ENCODE measurements at places on chromosomes 3 and 15.

DNA sequence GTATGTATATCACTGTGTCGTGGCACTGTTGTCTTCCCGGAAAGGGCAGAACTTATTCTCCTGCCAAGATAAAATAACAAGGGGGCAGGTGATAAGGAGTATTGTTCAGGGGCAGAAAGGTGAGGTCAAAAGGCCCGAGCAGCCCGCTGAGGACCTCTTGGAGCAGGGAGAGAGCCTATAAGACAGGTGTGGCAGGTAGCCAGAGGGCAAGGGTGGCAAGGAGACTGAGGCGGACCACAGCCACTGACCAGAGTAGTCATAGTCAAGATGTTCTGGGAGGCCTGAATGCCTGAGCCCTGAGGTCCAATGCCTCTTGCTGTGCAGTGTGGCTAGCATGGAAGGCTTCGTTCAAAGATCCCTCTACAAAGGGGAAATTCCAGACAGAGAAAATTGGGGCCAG lies 172.3 kb upstream of the CHRNA7 start:
- no peak for DNase-seq

- DNase-seq = no peak
Measured at GRCh38 chr3:129690406-129690805, 83.9 kb upstream of the PLXND1 start.

DNA sequence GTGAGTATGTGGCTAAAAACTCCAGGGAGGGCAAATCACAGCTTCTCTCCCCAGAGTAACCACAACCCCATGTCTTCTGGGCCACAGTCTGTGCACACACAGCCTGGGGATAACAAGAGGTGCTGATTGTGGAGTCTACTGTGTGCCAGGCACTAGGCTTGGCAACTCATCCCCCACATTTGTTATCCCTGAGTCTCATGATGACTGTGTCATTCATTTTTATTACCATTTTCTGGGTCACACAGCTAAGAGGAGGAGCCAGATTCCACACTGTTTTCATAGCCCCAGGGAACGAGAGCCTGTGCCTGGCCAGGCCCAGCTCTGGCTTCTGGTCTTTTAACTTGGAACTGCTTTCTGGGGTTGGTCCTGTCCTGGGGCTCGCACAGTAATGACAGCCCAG lies 34.5 kb downstream of the ESYT3 start:
- DNase-seq = no peak

DNA sequence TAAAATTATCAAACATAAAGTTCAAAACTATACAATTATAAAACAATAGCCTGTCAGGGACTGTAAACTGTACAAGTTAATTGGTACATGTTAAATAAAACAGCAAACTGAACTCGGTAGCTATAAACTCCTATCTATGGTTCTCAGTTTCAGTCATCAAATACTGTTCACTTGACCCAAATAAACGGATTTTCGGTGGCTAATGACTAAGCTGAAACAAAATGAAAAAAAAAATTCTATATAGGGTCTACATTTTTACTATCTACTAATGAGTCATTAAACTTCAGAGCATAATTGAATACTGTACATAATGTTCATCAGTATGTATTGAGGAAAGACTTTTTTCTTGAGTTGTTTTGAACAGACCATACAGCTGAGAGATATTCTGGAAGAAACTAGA lies 6.6 kb downstream of the PROK2 start:
- no peak for DNase-seq

GRCh38 chr3:129330409-129330808 lies 51.7 kb downstream of the HMCES start:
- no peak for DNase-seq

DNA sequence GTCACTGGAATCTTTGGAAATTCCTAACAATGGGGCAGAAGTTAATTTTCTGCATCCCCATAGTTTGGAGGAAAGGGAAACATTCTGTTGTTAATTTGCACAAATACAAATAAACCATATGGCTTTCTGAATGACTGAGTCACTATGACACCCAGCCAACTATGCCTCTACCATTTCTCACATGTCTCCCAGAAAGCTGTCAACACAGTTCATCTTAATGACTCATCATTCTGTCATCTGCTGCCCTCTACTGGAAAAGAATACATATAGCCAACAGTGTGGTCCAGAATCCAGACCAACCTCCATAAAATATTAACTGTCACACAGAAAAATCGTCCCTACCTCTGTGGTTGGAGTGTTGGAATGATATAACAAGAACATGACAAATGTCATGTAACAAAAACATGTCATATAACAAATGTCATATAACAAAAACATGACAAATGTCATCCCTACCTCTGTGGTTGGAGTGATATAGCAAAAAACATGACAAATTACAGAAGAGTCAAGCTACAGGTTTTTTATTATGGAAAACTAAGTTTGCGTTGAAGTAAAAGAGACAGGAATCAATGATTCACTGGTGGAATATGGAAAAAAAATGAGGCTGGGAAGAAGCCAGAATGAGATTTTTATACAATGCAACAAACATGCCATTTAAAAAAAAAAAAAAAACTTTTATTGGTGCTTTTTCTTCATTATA lies 47.7 kb upstream of the GYG1 start:
- DNase-seq = no peak

DNA sequence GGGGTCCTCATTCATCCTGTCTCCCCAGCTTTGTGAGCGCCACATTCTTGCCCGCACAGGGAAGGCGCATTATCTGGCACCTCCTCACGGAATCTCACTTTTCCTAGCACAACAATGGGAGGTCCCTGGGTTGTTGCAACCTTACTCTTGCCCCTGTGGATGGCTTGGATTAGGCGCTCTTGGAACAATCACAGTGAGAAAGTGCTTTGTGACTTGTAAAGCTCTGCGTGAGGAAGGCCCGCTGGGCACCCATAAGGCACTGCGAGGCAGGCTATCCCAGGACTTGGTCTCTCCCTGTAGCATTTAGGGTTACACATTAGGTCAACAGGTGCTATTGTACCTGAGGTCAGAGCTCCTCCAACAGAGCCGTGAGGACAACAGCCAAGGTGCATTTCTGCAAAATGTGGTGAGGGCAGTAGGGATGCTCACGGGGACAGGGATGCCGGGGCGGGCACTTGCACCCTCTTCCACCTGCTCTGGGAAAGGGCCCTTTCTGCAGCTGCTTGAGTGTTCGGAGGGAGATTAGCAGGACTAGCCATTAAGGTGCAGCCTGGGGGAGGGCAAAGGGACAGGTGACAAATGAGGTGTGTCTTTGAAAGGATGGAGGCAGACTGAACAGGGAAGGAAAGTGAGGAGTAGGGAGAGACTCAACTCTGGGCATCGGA lies 13.9 kb upstream of the LRRC15 start:
- DNase-seq = no peak

- no peak for DNase-seq
Measured at GRCh38 chr3:28934126-28934813, 346.6 kb upstream of the RBMS3 start.
